Nucleus accumbens (tissue), 56 donors: ENCODE measurements at places on chromosomes 13 and 19.

DNA sequence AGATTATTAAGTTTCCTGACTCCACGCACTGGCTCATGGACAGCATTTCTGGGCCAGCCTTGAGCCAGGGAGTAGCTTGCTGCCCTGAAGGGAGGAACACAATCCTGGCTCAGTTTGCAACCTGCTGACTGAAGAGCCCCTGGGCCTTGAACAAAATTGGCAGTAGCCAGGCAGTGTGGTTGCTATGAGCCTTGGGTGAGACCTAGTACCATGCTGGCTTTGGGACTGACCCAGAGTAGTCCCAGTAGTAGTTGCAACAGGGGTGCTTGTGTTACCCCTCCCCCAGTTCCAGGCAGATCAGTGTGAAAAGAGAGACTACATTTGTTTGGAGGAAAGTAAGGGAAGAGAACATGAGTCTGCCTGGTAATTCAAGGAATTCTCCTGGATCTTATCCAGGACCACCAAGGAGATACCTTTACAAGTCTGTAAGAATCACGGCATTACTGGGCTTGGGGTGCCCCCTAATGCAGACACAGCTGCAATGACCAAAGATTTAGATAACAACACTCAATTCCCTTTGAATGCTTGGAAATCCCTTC, 22.0 kb downstream of the ITGBL1 start:
- peak; percentile 78 for DNase-seq

- DNase-seq = no peak
Observed at GRCh38 chr13:31896427-31896826, 135.1 kb upstream of the FRY start.

- no peak for DNase-seq
Observed at GRCh38 chr13:84655677-84656076, 773.4 kb upstream of the SLITRK1 start.

DNA sequence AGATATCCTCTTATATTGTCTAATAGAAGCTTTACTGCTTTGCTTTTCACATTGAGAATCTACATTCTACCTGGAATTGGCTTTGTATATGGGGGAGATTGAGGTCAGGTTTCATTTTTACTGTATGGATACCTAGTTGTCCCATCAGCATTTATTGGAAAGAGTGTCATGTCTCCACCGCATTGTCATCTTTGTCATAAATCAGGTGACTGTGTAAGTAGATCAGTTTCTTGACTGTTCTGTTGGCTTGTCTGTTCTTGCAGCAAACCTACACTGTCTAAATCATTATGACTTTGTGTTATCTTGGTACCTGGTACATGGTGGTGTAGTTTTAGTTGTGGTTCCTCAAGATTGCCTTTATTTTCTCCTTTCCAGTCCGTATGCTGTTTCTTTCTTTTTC, 5.8 kb downstream of the URI1 start:
- no peak for DNase-seq

DNA sequence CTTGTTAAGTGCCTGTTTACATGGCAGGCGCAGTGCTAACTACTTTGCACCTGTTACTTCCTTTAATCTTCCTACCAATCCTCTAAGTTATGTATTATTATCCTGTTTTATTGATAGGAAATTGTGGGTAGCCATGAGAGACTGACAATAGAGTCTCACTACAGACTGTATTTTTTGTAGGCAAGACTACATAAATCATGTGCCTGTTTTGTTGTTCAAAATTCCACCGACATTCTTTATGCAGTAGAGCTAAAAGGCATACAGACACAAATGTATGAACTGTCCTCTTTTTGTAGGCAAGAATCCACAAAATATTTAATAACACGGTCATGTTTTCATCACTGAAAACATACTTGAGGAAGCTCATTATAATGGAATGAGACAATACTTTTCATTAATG, 205.5 kb downstream of the NALCN start:
- DNase-seq = no peak

GRCh38 chr13:49652355-49653305, 24.3 kb downstream of the ARL11 start:
- no peak for DNase-seq

DNA sequence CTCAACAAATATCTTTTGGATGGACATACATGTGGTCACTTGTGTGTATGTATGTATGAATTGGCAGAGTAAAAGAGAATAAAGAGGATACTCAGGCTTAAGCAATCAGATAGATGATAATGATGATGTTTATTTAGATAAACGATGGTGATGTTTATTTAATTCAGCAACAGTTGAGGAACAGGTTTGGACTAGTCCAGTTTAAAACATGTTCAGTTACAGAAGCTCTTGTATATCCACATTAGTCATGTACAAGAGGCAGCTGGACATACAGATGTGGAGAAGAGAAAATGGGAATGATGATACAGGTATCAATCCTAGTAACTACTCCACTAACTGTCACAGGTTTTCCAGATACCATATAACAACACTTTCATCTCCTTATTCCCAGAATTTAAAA, 232.1 kb downstream of the DIAPH3 start:
- no peak for DNase-seq

DNA sequence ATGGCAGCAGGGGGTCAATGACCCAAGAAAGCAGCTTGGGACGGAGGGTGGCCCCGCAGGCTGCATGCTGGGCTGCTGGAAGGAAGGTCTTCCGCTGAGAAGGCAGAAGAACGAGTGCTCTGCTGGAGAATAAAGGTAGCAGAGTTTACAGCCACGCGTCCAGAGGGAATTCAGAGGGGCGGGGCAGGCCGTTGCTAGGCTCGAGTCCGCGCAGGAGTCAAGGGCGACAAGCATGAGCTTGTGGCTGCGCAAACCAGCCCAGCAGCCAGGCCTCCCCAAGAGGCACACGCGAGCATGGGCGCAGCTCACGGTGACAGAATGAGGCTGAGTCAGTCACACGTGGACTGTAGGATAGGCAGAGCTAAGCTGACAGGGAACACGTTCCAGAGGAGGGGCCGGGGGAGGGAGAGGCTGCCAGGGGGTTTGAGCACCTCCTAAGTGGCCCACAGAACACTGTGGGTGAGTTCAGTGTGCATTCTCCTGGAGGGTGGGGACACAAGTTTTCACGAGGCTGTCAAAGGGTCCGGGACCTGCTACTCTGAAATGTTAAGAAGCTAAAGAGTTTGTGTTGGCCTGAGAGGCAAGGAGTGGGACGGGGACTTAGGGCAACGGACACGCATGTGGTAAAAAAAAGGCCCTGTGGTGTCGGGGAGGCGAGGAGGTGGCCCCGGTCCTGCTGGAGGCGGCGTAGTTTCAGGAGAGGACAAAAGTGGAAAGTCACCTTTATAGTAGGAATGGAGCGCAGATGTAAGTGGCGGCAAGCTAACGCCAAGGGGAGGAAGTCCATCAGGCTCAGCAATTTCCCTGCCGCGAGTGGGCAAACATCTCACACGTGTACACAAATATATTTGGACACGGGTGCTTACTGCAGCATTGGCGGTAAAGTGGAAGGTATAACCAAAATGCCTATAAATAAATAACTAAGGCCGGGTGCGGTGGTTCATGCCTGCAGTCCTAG, 17.7 kb downstream of the RFX2 start:
- peak; percentile 22 for DNase-seq

GRCh38 chr19:1752757-1753728, at the start of gene ONECUT3:
Gene ONECUT3 (plus strand): TSS chr19:1753506. CDS start chr19:1753663, 157 bp downstream.
- no peak for DNase-seq

- DNase-seq = no peak
Observed at GRCh38 chr19:367561-367960, 23.0 kb upstream of the MIER2 start.

- DNase-seq = no peak
Observed at GRCh38 chr13:39803851-39804250, 148.4 kb downstream of the COG6 start.

GRCh38 chr13:99505814-99506269, 4.6 kb downstream of the TM9SF2 start:
- no peak for DNase-seq

GRCh38 chr13:94031609-94032008, 447.9 kb downstream of the DCT start:
- DNase-seq = no peak

DNA sequence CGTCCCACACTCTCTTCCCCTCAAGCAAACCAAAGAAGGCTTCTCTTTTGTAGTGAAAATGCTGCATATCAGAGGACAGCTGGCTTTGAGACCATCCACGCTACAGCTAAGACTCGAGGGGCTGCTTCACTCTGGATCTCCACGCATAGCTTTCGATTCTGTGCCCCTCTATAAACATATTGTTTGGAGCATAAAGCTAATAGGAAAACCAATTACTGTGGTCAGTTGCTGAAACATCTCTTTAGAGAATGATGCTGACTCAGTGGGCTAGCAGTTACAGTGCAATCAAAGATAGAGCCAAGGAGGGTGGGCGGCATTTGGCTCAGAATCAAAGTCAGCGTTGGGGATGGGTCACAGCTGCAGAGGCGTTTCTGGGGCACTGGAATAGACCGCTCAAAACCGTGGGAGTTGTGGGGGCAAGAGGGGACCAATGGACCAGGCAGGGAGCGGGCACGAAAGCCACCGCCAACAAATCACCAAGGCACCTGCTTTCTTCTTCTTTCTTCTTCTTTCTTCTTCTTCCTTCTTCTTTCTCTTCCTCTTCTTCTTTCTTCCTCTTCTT, 76.7 kb downstream of the RASL11A start:
- DNase-seq = no peak

DNA sequence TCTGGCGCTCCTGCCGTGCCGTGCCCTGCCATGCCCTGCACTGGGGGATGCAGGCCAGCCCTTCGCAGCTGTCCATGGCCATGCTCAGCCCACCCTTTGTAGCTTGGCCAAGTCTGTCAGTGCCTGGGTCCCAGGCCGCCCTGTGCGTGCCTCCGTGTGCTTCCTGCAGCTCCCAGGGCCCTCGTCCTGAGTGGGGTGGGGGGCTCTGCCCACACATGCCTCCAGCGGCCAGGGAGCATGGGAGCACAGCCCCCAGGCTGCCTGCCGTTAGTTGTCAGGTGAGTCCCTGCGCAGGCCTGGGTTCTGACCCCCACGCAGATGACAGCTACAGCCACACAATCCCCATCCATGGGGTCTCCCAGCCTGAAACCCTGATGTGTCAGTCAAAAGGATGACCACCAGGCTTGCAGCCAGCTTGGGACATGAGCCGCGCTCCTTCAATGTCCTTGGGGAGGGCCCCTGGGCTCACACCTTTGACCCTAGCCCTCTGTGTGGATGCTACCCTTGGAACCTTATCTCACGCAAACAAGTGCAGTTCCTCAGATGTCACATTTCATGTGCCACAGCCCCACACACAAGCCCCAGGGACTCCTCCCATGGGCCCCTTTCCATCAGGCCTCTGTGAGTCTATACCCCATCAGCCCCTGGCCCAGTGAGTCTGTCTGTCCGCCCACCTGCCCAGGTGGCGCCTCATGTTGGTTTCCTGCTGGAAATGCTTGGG, 24.5 kb downstream of the TMED1 start:
- DNase-seq = no peak

DNA sequence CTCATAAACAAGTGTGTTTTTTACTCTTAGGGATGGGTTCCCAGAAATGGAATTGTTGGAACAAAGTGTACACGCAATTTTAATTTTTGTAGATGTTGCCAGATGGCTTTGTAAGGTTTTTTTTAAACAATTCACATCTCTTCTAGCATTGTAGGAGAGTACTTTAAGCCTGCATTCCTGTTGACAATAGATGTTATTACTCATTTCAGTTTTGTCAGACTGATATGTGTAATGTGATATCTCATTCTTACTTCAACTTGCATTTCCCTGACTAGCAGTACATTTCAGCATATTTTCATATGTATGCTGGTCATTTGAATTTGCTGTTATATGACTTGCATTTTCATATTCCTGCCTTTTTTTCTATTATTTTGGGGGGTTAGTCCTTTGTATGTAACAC, 186.6 kb upstream of the SLITRK6 start:
- DNase-seq = no peak

GRCh38 chr19:8965887-8966286, 44.3 kb downstream of the MUC16 start:
- DNase-seq = no peak

DNA sequence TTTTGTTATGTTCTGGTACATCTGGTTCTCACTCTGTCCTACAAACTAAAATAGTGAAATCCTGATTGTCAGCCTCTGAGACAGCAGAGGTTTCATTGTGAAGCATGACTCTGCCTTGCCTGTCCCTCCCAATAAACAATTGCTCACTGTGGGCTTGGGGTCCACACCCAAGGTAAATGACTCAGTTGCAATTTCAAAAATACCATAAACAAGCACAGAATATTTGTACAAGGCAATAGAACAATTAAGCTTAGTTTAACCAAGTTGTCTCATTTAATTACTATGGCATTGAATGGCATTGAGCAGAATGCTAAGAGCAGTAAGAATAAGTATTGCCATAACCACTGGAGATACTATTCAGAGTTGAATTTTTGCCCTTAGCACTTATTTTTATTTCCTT, 353.6 kb downstream of the SPRY2 start:
- no peak for DNase-seq

GRCh38 chr19:10079031-10079453, 7.1 kb upstream of the SHFL start:
- DNase-seq = no peak

DNA sequence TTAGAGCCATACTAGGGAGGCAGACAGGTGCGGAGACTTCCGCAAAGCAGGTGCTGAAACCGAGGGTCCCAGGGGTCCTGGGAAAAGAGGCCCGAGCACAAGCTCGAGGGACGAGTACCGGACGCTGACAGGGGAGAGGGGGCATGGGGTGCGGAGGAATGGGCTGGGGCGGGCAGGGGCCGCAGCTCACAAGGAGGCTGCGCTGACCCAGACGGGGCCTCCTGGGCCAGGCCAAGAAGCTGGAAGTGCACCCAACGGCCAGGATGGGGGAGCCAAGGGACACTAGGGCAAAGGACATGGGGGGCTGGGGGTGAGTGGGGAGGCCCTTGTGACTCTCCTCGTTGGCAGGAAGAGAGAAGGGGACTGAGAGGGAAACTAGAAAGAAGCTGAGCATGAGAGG, 1.8 kb downstream of the POLR2E start:
- no peak for DNase-seq

DNA sequence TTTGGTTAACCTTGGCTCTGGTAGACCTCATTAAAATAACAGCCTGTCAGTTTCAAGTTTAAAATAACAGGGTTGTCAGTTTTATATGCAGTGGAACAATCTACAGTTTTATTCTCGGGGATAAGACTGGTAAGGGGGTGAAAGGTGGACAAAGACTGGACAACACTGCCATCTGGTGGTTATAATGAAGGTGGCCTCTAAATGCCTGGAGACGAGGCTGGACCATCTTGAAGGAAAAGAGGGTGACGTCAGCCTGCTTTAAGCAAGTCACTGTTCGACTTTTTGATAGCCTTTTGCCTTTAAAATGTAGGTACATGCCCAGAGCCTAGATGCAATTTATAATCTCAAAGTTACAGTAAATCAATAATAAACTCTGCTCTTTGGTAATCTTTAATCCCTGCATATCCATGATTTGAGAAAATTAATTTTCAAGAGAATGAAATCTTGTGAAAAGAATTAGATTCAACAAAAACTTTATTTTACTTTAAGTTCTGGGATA, 117.0 kb downstream of the DCT start:
- peak; percentile 2 for DNase-seq
